ENCODE measurements at places on chromosomes 5 and 9. TPM values are rescaled to one million over a fixed set of nuclear protein-coding genes. Genes with fewer than 3 reads are reported as not detected.

GRCh38 chr9:116189683-116190082, 36.1 kb downstream of the PAPPA start:
- no peak for DNase-seq

The BHMT2 gene
- total RNA-seq = 7.7 TPM

- DNase-seq = no peak
These were observed 4.6 kb upstream of the RNU6ATAC start for GRCh38 chr9:134168757-134169550.

The CYSRT1 gene
- total RNA-seq = 0.20 TPM

The GPR151 gene
- not detected for total RNA-seq

DNA sequence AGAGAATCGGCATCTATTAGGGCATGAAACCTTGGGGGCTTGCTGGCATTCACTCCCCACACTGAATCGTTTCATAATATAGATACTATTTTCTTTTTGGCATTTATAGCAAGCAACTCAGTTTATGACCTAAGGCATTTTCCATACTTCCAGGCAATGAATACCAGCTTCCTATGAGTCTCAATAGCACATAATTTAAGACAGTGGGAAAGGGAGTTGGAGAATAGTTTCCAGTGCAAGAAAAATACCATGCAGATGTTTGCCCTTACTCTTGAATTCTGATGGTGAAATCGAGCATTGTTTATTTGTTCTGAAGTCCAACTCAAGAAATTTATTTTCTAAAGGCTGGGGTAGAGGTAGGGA, 175.8 kb upstream of the KLF9 start:
- DNase-seq = no peak

The NMUR2 gene
- not detected for total RNA-seq
